ENCODE measurements at places on chromosomes 7 and 10.

DNA sequence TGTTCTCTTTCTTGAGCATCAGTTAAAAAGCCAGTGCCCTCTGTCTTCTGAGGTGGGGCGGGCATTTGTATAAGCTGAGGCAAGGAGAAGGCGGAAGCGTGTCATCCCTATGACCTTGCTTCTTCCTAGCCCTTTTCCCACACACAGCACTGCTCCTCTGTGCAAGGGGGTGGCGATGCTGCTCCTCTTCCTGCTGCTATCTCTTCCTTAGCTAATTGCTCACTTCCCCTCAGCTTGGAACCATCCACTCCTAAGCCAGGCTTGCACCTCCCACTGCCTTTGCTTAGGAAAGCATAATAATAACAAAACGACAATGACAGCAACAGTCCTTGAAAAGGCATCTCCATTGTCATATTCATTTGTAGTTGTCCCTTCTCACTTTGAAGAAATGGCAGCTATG, 366.9 kb downstream of the PHTF2 start:
- no peak for DNase-seq

DNA sequence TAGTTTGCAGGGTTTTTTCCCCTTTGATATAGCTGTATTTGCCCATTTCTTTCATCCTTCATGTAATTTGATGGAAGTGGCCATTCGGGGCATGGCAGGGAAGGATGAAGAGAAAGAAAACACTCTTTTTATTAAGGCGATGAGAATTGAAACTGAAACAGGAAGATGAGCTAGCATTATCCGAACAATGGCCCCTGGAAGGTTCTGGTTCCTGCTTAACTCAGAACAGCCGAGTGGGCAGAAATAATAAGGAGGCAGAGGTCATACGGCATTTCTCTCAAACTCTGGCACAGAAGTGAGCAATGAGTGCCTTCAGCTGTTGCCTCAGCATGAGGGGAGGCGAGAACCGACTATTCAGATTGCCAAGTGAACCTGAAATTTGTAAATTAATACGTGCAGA, 113.2 kb upstream of the MYO3A start:
- DNase-seq = no peak

- DNase-seq = no peak
Measured at GRCh38 chr7:123607423-123607975, 5.9 kb downstream of the ASB15 start.

DNA sequence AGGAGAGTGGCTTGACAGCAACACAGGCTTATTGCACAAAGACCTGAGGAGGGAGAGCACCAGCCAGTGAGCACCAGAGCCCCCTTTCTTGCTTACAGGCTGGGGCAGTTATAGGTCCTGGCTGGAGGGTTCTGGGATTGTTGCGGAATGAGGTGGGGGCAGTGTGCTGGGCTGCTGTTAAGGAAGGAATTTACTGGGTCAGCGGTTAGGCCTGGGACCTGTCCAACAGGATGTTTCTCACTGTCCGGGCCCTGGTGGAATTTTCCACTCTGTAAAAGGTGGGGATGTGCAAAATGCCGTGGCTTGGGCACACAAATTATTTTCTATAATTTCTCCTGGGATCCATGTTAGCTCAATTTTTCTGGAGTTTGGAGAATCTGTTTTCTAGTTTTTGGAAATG, 757.3 kb downstream of the TYW1 start:
- DNase-seq = no peak

DNA sequence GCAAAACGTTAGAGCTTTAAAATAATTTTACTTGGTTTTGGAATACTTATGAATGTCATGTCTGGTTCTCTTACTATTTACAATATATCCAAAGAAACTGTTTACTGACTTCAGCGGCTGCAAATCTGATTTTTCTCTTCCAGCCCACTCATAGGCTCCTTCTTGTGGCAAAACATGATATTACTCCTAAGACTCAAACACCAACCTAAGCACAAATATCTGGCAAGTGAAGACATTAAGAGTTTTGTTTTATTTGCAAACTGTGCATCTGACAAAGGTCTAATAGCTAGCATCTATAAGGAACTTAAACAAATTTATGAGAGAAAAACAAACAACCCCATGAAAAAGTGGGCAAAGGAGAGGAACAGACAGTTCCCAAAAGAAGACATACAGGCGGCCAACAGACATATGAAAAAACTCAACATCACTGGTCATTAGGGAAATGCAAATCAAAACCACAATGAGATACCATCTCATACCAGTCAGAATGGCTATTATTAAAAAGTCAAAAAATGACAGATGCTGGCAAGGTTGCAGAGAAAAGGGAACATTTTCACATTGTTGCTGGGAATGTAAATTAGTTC, 20.3 kb upstream of the GJC3 start:
- no peak for DNase-seq

DNA sequence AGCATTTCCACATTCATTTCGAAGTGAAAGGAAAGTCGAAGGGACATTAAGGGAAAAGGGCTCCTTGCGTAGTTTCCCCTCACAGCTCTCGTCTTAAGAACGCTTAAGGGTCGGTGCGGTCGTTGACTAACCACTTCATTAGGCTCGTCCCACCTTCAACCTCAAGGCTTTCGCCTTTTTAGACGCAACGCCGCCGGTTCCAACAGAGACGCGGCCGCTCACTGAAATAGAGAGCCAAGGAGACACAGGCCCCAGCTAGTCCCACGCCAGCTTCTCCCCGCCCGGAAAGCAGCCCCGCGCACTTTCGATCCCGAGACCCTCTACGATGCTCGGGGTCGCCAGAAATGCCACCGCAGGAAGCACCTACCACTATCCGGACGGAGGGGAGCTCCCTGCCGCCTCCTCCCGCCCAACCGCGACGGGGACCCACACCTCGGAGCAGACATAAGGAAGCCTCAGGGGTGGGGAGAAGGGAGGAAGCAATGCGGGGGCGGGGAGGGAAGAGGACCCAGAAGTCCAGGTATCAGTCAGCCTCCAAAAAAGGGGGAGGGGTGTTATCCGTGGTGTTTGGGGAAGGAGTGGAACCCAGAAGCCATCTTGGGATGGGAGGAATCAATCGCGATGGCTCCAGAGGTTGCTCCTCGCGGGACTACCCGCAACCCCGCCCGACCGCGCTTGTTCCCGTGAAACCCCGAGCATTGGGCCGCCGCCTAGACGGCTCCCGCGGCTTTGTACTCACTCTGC, 559 bp downstream of the TRA2A start:
- DNase-seq = peak; percentile 22

DNA sequence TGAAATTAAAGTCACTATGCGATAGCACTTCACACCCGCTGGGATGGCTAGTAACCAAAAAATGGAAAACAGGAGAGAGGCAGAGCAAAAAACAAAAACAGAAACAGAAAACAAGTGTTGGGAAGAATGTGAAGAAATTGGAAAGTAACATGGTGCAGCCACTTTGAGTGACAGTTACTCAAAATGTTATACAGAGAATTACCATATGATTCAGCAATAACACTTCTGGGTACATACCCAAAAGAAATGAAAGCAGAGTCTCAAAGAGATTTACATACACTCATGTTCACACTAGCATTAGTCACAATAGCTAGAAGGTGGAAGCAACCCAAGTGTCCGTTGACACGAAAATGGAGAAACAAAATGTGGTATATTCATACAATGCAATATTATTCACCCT, 88.6 kb upstream of the KCNIP2 start:
- no peak for DNase-seq

DNA sequence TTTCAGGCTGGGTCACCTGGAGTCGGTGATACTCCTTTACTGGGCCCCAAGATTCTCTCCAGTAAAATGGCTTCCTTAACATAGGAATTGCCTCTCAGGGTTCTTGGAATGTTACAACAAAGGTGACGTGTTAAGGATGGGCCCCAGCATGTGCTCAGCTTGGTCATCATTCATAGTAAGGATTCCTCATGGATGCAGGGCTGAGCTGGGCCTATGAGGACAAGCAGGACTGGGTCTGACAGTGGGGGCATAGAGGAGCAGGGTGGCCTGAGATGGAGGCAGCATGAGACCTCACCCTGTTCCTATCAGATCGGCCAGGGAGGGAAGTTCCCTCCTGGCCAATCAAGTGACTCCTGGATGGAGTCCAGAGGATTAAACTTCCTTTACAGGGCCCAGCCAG, 12.8 kb upstream of the MBL2 start:
- no peak for DNase-seq
